Retinal pigment epithelial cell (primary cell): ENCODE measurements at places on chromosomes 6 and 20.
A peak's percentile ranks its signal among the peaks of the same experiment; 100 is the strongest.

DNA sequence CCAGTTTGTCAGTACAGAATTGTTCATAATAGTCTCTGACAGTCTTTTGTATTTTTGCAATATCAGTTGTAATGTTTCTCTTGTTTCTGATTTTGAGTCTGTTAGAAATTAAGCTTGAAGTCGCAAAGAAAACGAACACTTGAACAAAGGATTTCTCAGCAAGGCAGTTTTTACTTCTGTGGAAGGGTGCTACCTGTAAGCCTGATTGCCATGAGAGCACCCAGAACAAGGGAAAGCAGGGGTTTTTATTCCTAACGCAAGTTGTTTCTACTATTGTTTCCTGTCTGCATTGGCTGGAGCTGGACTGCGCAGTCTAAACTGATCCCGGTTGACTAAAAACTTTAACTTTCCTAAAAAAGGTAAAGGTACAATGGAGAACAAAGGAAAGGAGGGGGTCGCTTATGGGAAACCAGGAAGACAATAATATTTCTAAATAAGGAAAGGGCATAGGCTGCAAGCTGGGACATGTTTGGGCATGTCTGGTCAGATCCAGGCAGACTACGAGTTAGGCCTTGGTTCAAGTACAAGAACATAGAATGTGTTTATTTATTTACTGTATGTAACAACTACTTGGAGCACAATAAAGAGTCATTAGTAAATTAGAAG lies 28.5 kb downstream of the HLA-B start:
- DNase-seq: no peak

GRCh38 chr6:149147938-149148718 lies 169.4 kb upstream of the TAB2 start:
- no peak for DNase-seq

DNA sequence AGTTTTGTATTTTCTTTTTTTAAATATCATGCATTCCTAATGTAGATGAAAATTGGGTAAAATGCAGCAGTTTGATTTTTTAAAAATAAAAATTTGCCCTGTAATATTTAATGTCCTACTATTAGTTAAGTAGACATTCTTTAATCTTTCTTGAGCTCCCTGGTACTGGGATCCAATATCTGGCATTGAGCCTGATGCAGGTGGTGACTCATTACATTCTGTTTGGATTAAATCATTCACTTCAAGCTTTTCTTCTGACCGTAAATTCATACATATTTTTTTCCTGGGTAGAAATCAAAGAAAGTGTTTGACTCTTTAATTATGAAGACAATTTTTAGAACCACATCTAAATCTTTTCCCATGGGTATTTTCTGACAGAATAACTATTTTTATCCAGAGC lies 768.8 kb upstream of the SLC35B3 start:
- peak; percentile 95 for DNase-seq

GRCh38 chr6:16372029-16372776 lies 133.8 kb downstream of the GMPR start:
- DNase-seq: no peak

GRCh38 chr6:138159246-138159645 lies 2.5 kb upstream of the ARFGEF3 start:
- no peak for DNase-seq

DNA sequence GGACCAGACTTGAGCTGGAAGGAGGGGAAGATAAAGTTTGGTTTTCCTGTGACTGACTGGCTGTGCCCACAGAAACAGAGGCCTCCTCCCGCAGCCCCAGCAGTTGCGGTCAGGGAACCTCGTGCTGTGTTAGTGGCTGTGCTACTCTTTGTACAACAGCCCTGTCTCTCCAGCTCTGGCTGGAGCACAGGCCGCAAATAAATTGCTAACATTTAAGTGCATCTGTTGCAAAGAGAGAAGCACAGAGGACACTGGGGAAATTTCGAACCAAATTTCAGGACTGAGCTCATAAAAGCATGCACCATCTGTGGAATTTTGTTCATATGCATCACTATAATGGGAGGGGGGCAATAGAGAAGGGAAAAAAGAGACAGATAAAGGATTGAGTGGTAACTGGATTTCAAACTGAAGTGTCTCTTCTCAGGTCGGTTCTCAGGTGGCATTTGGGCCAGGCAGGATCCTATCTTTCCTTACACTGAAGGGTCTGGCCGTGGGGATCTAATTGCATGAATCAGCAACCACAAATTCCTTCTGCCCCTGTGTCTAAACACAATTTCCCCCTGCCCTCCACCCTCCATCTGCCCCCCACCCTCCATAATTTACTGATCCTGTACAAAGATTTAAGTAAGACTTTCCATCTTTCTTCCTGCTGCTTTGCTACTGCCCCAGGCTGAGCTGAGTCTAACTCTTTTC lies 88.9 kb upstream of the ATXN1 start:
- DNase-seq: no peak

DNA sequence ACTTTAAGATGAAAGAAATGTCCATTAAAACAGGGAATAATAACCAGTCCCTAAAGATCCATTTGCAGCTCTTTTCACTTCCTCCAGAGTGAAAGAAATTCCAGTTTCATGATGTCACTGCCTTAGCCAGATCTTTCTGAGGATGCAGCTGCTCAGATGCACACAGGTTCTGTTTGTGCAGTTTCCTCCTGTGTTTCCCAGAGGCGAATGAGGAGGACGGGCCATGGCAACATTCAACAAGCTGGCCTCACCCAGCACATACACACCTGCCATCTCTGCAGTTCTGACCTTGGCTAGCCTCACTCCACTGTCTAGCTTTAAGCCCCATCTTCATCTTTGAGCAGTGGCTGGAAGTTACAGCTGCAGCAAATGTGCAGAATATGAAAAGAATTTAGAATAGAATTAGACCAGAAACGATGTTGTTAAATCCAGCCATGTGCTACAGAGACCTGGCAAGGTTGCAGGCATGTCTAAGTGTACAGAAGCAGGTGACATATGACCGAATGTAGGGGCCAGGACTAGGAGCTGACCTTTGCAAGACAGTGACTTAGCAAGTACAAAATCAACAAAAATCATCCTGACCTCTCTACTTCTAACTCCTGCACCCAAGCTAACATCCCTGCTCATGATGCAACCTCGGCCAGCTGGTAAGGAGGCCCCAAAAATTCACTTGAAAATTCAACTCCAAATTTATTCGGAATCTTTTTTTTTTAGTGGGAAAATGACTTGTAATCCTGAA lies 35.0 kb downstream of the FAM50B start:
- peak; percentile 20 for DNase-seq

- DNase-seq: no peak
Measured at GRCh38 chr6:83061190-83061589, 4.5 kb downstream of the UBE3D start.

DNA sequence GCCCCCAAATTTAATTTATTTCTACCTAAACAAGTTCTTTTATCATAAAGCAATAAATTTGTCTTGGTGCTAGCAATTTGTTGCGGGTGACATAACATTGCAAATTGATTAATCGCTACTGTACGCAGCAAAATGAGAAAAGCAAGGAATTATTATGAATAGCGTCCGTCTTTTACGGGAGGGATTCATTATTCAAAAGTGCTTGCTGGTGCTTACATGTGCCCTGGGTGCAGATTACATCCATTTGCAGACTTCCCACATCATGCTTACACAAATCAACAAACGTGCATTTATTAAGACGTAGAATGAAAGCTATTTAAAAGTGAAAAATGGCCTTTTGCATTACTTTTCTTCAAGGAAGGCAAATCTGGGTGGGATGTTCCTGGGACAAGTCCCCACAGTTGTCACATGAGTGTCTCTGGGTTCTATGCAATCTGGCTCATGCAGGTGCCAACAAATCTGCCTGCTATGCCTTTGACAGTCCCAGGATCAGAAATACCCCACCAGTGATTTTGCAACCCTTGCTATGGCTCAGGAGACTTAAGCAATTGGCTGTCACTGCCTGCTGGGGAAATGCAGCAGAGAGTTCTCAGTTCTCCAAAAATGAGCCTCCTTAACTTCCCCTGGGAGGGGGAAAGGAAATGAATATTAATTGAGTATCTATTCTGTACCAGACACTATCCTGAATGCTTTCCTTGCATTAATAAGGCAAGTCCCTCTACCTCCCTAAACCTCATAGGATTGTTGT lies 30.1 kb upstream of the MAFB start:
- no peak for DNase-seq

DNA sequence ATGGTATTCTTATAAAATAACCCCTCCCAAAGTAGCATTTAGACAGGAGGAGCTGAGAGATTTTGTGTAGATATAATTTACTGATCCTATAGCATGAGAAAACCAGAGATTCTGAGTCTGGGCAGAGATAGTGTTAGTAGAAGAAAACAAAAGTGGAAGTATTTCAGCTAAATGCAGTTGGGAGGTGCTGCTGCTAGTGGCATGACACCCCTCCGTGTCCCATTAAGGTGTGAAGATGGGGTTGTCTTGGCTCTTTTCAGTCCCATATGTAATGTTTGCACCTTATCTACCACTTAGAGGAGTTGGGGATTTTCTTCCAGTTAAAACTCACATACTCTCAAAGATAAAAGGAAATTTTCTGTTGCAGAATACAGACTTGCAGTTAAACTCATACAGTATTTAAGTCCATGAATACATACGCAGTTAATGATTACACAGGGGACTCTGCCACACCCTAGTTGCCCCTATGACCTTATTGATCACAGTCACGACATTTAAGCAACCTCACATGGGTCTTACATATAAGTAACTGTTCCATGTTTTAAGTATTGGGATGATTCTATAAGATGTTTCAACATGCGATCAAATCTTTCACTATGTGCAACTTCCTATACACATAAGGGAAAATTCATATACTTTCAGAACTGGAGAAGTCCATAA lies 11.5 kb downstream of the TAAR2 start:
- DNase-seq: no peak

GRCh38 chr20:47664068-47664437 lies 121.2 kb downstream of the SULF2 start:
- no peak for DNase-seq
